ENCODE measurements at places on chromosomes 1 and 21.

DNA sequence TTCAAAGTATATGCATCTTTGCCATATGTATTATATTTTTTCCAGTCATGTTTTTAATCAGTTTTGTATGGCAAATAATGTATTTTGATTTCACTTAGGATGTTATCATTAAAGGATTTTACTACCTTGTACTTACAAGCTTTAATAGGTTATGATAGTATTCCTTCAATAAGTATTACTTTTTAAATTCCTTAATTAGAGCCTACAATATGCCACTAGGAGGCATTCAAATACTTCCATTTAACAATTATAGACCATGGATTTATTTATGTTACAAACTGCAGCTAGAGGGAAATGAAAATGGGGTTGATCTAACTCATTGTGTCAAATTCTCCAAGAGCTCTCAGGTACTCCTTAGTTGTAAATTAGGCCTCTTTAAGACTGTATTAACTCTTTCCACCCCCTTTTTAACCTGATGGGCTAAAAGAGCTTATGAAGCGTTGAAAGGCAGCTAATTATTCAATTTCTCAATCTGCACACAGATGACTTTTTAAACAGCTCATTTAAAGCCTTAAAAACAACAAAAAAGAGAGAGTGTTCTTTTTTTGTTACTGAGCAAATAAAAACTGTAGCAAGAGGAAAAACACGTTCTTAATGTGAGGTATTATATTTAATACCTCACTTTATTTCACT, 156.2 kb downstream of the DENND1B start:
- no peak for DNase-seq

GRCh38 chr1:18907917-18908845, 5.8 kb upstream of the ALDH4A1 start:
- DNase-seq = no peak

DNA sequence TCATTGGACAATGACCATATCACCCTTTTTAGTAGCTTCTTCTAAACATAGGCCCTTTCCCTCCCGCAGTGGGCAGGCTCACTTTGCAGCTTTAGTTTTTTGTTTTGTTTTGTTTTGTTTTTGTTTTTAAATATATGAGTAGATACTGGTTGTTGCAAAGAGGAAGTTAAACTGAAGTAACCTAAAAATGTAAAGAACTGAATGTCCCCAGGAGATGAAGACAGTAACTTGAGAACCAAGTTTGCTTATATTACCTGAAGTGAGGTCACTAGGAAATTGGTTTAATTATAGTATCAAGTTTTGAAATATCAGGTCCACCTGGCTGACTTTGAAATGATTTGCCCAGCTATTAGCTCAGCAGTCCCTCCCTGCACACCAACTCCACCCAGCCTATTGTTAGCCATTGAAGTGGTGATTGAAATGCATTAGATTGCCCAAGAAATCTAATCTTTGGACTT, 18.2 kb downstream of the SMAP2 start:
- DNase-seq = no peak

DNA sequence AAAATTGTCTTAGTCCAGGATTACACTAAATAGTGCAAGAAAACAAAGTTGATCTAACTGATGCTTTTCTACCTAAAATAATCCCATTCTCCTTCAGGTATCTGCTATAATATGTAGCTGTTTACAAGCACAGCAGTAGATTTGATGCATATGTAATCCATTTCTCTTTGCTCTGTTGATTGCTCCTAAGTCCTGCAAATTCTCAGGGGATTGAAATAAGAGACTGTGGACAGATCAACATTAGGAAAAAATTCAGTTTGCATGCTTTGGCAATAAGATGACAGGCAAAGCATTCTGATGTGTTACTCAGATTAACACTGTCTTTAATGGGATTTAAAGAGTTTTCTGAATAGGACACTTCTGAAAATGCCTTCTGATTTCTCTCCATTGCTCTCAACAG, 34.7 kb downstream of the RNF11 start:
- DNase-seq = no peak

DNA sequence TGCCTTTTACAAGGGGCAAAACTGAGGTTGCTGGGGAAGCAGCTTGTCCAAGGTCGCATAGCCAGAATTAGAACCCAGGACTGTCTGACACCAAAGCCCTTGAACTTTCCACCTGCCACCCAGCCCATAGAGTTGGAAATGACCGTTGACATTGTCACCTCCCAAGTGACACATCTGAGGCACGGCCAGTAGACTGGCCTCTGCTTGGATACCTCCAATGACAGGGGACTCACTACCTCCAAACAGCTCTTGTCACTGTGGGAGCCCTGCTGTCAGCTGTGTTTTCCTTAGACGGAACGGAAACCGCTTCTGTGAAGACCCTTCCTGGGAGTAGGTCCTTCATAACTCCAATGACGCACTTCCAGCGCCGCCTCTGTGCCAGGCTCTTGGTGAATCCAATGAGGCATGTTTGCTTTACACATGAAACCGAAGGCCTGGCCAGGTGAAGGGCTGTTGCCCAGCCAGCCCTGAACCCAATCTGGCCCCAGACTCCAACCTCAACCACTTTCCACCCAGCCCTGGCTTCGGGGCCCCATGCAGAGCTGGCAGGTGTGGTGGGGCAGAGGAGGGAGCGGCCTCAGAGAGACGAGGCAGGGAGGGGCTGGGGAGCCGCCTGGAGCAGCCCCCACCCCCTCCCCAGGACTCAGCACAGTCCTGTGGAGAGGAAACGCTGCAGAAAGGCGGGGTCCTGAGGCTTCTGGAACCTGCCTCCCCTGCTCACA, 109.2 kb upstream of the IFFO2 start:
- no peak for DNase-seq

DNA sequence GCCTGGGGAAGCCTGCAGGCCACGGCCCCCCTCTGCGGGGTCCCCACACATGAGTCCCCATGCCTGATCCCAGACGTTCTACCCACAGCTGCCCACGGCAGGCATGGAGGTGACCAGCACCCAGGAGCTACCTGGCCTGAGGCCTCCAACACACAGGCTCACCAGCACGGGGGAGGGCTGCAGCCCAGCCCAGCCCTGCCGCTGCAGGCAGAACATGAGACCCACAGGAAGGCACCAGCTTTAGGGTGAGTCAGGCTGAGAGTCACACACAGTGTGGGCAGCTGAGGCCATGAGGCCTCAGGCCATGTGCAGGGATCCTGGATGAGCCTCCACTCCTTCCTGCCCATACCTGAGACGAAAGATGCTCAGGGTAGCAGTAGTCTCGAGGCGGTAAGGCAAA, 121.1 kb downstream of the PSMG1 start:
- no peak for DNase-seq

GRCh38 chr1:155504207-155504606, 58.4 kb downstream of the ASH1L start:
- DNase-seq = peak; percentile 54

GRCh38 chr1:226697929-226698544, 41.0 kb downstream of the ITPKB start:
- DNase-seq = no peak

- DNase-seq = no peak
These were observed 182.2 kb downstream of the DHRS3 start for GRCh38 chr1:12435639-12436344.

- DNase-seq = no peak
These were observed 12.4 kb upstream of the CREG1 start for GRCh38 chr1:167565922-167566321.

DNA sequence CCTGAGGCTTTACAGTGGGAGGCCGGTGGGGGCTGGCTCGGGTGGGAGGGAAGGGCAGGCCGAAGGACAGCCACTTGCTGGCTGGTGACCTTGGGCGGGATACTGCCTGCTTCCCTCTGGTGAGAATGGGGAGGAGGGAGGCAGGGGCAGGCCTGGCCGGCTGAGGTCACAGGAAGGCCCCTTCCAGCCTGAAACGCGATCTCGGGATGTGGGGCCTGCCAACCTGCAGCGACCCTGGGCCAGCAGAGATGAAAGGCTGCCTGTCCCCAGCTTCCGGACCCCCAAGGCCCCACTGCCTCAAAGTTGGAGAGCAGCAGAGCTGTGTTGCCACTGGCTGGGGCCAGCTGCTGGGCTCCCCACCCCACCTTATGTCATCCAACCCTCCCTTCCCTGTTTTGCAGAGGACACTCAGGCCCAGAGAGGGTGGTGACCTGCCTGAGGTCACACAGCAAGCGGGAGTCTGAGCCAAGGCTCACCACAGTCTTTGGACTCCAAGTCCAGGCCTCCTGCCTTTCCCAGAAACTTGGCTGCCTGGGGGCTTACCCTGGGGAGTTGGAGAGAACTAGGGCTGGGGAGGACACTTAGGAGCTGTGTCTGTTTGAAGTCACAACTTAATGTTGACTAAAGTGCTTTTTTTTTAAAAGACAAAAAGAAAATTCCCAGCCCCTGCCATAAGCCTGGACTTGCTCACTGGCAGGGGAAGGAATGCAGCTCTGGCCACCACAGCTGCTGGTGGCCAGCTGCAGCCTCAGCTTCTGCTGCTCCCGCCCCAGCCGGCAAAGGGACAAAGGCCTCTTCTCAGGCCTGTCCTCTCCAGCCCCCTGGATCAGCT, 14.8 kb upstream of the WASF2 start:
- peak; percentile 72 for DNase-seq

GRCh38 chr1:211326140-211326527, 499 bp upstream of the TRAF5 start:
- no peak for DNase-seq

DNA sequence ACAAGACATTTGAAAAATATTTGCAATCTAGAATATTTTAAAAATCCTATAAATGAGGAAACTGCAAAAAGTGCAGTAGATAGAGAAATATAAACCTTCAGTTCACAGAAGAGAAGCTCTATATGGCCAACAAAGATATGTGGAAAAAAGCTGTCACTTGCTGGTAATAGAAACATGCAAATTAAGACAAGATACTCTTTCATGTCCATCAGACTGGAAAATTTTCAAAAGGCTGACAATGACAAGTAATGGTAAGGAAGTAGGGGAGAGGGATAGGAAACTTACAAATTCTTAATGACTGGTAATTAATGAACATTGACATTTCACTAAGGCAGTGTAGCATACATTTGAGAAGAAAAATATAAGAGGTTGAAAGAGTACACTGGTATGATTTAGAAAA, 147.9 kb downstream of the MRPL39 start:
- DNase-seq = no peak

GRCh38 chr1:203640723-203641502, 14.3 kb downstream of the ATP2B4 start:
- DNase-seq = no peak

DNA sequence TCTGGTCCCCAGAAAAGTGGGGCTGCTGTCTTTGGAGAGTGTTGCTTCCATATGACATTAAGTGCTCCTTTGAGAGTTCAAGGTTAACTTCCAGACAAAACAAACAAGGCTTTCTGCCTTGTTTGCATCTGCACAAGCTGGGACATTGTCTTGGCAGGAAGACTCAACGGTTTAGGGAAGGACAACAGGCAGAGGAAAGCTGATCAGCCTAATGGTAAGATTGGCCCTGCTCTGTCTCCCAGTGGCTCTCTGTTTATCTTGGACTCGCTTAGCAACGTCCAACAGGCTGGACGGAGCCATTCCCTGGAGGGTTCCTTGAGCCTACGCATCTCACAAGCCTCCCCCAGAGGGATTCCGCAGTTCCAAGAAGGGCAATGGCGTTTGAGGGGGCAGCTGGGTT, 62.2 kb upstream of the SLC44A3 start:
- no peak for DNase-seq

DNA sequence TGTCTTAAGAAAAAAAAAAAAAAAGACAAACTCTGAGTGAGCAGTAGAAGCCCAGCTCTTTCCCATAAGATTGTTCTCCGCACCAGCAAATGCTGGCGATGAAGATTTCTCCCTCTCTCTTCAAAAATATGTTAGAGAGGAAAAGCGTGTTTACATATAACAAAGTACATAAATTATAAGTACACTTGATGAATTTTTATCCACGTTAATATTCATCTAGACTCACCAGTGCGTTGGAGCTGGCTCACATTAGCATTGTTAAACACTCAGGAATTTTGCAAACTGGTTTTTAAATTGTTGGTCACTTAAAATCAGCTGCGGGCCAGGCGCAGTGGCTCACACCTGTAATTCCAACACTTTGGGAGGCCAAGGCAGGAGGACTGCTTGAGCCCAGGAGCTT, 56.0 kb downstream of the RUNX3 start:
- no peak for DNase-seq

- no peak for DNase-seq
These were observed 53.0 kb downstream of the EPHB2 start for GRCh38 chr1:22763487-22764200.

All from HAP-1 (cell line).